ENCODE measurements at places on chromosomes 11 and 22. TPM values are rescaled to one million over a fixed set of nuclear protein-coding genes. Genes with fewer than 3 reads are reported as not detected.

- no peak for DNase-seq
Observed at GRCh38 chr11:128621601-128622501, 34.5 kb upstream of the ETS1 start.

- no peak for DNase-seq
Observed at GRCh38 chr22:28034760-28035401, 115.8 kb upstream of the PITPNB start.

- no peak for DNase-seq
Observed at GRCh38 chr11:101129203-101129943, at the start of gene PGR. Gene PGR (minus strand): TSS chr11:101129813. CDS start chr11:101129070, 743 bp downstream.

GRCh38 chr11:100397401-100397800 is 289.7 kb upstream of the ARHGAP42 start:
- DNase-seq, result no peak

GRCh38 chr11:11787305-11788062 is 54.3 kb upstream of the USP47 start:
- peak; percentile 89 for DNase-seq

GRCh38 chr22:17884084-17884483 is 109.8 kb upstream of the BID start:
- no peak for DNase-seq

DNA sequence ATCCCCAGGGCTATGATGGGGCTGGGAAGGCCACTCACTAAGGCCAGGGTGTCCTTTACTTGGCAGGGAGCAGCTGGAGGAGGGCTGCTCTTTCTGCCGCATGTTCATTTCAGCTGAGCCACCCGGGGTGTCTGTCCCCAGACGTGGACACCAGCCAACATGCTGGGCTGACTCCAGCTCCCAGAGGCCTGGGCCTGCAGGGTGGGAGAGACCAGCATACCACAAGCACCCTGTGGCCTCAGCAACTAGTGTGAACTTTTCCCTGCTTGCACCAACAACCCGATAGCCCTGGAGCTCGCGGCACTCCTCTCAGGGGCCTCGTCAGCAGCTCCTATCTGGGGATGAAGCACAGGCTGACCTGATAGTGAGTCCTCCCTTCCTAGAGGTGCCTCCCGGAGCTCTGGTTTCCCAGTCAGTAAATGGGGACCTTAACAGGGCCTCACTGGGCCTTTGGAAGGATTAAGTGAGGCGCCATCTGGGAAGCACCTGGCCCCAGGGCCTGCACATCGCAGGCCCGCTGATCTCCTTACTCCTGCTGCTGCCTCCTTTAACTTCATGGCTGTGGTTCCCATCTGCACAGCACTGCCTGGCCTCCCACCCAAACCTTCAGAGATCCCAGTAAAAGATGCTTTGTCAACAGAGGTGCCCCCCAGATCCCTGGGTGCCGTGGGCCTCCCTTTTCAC is 83.4 kb downstream of the GALNT18 start:
- DNase-seq, result no peak

GRCh38 chr11:8049084-8049483 is 31.9 kb upstream of the TUB start:
- DNase-seq, result no peak

GRCh38 chr11:20067665-20068064 is 92.6 kb downstream of the DBX1 start:
- no peak for DNase-seq

- peak; percentile 8 for DNase-seq
Observed at GRCh38 chr11:40274017-40274416, 1185.4 kb downstream of the LRRC4C start.

GRCh38 chr11:59943997-59944714 is 5.9 kb downstream of the OOSP1 start:
- DNase-seq, result no peak

DNA sequence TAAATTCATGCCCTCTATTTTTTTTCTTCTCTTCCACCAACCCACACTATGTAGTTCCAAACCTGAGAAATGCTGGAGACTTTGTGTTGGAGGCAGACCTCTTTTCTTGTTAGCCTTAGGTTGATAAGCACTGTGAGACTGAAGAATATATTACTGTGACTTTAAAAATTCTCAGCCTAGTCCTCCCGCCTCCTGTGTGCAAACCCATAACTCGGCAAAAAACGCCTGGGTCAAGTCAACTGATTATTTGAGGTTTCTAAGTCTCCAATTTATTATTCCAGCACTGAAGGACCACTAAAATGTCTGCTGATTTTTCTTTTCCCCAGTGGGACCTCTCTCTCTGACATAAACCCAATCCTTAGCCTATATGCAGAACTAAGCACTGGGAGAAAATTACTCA is 1946.0 kb upstream of the RAG2 start:
- DNase-seq, result no peak

DNA sequence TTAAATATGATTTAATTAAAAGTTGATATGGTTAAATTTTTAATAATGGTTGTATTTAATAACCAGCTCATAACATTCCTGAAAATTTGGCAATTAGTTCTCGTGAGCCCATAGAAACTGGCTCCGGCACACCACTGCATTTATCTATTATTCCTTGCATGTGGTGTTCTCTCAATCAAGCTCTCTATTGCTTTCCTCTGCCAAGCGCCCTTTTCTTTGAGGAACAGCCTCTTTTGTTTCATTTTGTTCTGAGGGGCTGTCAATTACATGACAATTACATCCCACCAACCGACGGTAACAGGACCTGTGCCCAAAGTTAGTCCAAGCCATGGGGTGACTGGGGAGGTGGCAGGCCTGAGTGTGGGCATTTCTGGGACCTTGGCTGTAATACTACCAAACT is 8.1 kb downstream of the C11orf91 start:
- no peak for DNase-seq

- no peak for DNase-seq
Observed at GRCh38 chr11:21723678-21724077, 469.2 kb upstream of the ANO5 start.

DNA sequence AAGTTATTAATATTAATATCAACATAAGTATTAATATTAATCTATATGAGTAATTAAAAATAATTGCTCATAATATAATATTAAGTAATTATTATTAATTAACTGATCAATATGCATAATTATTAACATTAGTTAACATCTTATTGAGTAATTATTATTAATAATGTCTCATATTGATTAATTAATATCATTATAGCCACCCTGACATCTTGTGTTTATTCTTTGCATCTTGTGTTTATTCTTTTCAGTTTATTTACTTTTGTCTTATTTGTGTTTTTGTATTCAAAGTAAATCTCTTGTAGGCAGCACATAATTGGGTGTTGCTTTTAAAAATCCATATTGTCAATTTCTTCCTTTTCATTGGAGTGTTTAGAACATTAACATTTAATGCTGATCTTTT is 56.6 kb downstream of the MYEOV start:
- DNase-seq, result no peak

GRCh38 chr22:47967831-47968230 is 1205.4 kb downstream of the TBC1D22A start:
- no peak for DNase-seq

- no peak for DNase-seq
Observed at GRCh38 chr11:71336176-71336995, 84.0 kb upstream of the SHANK2 start.

DNA sequence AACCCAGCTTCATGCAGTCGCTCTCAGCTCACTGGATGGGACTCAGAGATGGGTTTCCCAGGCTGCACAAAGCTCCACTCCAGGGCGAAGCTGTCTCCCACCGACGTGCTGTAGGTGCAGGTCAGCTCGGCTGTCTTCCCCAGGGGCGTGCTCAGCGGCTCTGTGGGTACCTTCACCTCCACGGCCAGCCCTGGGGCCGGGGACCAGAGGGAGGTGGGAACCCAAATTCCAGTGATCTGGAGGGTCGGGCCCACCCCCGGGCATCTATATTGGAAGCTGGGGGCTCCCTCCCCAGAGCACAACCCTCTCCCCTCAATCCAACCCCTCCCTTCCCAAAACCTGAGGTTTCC is 689 bp downstream of the VSIG2 start:
- peak; percentile 56 for DNase-seq

DNA sequence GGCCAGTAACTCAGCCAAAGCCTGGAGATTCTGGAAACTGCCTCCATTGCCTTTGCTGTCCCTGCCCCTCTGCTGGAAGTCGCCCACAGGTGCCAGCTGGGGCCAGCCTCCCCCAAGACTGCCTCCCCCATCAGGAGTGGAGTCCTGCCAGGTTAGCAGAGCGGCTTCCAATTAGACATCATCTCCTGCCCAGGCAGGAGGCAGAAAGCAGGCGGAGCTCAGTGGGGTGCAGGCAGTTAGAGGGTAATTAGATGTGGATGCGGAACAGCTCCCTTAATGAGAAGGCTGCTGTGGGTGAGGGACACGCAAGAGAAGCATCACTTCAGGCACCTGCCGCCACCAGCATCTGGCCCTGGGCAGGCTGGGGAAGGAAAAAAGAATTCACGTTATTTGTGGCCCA is 90.9 kb upstream of the TP53I11 start:
- no peak for DNase-seq

GRCh38 chr22:49515475-49515874 is 312.2 kb downstream of the BRD1 start:
- DNase-seq, result no peak

- peak; percentile 69 for DNase-seq
Observed at GRCh38 chr22:22848364-22848866, 39.2 kb upstream of the IGLL5 start.

DNA sequence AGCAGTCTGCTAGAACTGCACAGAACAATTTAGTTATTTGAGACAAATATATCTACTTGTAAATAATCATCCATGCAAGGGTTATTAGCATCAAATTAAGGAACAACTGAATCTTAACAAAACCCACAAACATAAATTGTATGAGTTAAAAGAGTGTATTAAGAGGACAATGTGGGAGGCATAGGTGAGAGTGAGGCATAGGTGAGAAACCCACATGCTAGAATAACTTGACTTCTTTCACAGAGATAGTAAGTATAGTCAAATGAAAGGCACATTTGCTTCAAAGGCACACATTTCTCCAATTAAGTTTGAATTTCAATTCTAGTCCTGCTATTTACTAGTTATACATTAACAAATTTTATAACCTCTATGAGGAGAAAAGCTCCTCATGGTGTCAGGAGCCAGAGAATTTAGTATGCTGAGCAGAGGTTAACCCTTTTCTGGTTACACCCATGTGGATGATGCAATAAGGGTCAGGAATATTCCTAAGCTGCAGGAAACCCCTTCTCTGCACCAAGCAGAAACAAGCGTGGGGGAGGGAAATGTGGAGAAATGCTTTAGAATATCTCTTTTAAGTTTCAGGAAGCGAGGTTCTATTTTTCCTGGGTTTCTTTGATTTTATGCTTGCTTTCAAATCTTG is 264.2 kb downstream of the GRM5 start:
- no peak for DNase-seq

- no peak for DNase-seq
Observed at GRCh38 chr11:95247127-95247684, 16.2 kb upstream of the SESN3 start.

DNA sequence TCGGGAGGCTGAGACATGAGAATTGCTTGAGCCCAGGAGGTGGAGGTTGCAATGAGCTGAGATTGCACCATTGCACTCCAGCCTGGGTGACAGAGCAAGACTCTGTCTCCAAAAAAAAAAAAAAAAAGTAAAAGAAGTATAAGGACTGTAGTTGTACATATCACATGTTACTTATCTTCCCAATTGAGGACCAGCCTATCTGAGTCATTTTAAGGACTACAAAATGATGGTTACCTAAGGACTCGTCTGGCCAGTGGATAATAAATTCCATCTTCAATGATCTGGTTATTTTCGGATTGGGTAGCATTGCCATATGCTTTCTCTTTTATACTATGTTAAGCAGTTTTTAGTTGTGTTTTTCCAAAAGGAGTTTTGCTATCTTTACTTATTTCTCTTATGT is 55.3 kb downstream of the PPFIA1 start:
- no peak for DNase-seq

- no peak for DNase-seq
Observed at GRCh38 chr11:129380413-129380812, 4.8 kb downstream of the BARX2 start.

GRCh38 chr11:82185925-82186324 is 547.7 kb downstream of the FAM181B start:
- no peak for DNase-seq

GRCh38 chr11:134040386-134041302 is 28.2 kb upstream of the JAM3 start:
- DNase-seq, result no peak

- peak; percentile 99 for DNase-seq
Observed at GRCh38 chr22:28741785-28742561, at the start of the genes CHEK2 and HSCB. Gene CHEK2 (minus strand): TSS chr22:28741820. CDS start chr22:28734721, 7,099 bp downstream. Gene HSCB (plus strand): TSS chr22:28742039. CDS start chr22:28742096, 57 bp downstream.

DNA sequence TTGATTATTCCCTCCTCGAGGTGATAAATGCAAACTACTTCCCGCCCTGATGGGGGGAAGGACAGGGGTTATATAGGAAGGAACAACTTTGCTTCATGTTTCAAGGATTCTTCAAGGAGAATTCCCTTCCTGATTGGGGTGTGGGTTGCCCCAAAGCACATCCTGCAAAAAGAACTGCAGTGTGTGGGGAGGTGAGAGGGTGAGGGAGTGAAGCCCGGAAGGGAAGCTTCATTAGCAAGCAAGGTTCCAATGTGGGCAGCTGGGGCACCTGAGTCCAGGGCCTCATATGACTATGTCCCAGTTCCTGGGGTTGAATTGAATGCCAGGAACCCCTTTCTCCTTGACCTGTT is 326.0 kb downstream of the MN1 start:
- no peak for DNase-seq

DNA sequence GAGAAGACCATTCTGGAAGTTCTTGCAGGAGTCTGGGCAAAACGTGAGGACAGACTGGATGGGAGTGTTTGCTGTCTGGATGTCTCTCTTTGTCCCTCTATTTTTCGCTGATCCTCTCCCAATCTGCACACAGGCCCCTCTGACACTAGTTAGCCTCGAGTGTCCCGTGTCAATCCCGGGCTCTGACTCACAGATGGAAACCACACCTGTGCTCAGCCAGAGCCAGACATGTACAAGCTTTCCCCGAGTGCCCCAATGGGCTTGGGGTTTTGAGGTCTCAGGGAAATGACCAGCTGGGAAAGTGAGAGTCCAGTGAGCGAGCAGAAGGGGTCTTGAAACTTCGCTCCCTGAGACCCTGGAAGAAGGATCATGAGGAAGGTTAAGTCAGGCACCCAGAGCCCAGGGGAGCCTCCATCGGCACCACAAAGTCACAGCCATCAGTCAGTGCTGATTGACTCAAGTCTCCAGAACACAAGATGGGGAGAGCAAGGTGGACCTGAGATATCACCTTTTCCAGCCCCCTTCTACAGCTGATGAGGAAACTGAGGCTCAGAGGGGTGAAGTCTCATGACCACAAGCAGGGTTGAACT is 13.9 kb downstream of the APOL2 start:
- DNase-seq, result no peak

- DNase-seq, result no peak
Observed at GRCh38 chr11:111435046-111435698, 56.1 kb upstream of the POU2AF1 start.

The CHCHD10 gene
- total RNA-seq, result 32.9 TPM

The HOATZ gene
- total RNA-seq, result not detected

The MRGPRD gene
- not detected for total RNA-seq

The UBQLNL gene
- total RNA-seq, result not detected

The MYO18B gene
- not detected for total RNA-seq

The OR2D2 gene
- total RNA-seq, result not detected

The P2RY6 gene
- total RNA-seq, result not detected

The MMP13 gene
- total RNA-seq, result 0.13 TPM

The SHANK2 gene
- 5.4 TPM for total RNA-seq

The SC5D gene
- total RNA-seq, result 26.3 TPM

The CHRM4 gene
- total RNA-seq, result 0.70 TPM

The FOLR1 gene
- total RNA-seq, result 6.2 TPM

The PANX2 gene
- total RNA-seq, result 1.4 TPM

The OTOG gene
- not detected for total RNA-seq
